Activated T-helper 2 cell treated with anti-CD3 and anti-CD28 coated beads, Interferon-gamma antibody, Interleukin-2, Interleukin-4, amounts not matched to agents 10 μg/mL and 5 μg/mL and 100 μg/mL, durations not matched to agents 14 hours and 24 hours and 36 hours (primary cell): ENCODE measurements at places on chromosomes 2 and 18. TPM values are rescaled to one million over a fixed set of nuclear protein-coding genes. Genes with fewer than 3 reads are reported as not detected.
A peak's percentile ranks its signal among the peaks of the same experiment; 100 is the strongest.

Gene RAB27B
- 0.75 and 0.92 TPM in 2 replicates for total RNA-seq

Gene CYP27C1
- total RNA-seq, result not detected in 2 replicates

Gene FSIP2
- 0.21 and 0.28 TPM in 2 replicates for total RNA-seq

Gene CIDEA
- total RNA-seq, result not detected in 2 replicates

Gene SALL3
- not detected in 2 replicates for total RNA-seq

Gene GULP1
- total RNA-seq, result not detected in 2 replicates

DNA sequence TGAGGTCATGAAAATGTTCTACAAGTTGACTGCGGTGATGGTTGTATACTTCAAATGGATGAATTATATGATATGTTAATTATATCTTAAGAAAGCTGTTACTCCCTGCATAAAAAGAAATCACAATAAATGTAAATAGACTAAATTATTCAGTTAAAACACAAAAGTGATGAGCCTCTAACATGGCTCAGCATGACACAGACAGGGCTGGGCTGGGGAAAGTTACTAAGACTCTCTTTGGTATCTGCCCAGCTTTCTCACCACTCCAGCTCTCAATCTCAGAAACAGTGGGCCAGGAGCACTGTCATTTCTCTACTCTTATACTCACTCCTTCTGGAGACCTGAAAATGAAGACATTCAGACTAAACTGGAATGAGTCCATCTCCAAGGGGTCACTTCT is 3.5 kb downstream of the CYP27C1 start:
- H3K4me3 ChIP-seq, result no peak overlapping the region
- DNase-seq, result no peak
- H3K27me3 ChIP-seq, result peaks cover 62% of the 10 kb centered on the region
- peaks cover 3% of the 10 kb centered on the region for H3K36me3 ChIP-seq
- H3K27ac ChIP-seq, result no peak overlapping the region
- H3K4me1 ChIP-seq, result peaks cover 8% of the 10 kb centered on the region

GRCh38 chr18:78778651-78779050 is 201.0 kb upstream of the SALL3 start:
- no peak overlapping the region for H3K4me3 ChIP-seq
- DNase-seq, result no peak
- no peaks in the 10 kb centered on the region for H3K4me1 ChIP-seq
- no peaks in the 10 kb centered on the region for H3K27me3 ChIP-seq

GRCh38 chr2:201254081-201254730 is 6.1 kb upstream of the CASP8 start:
- peaks cover 74% of the 10 kb centered on the region for H3K4me1 ChIP-seq
- H3K27ac ChIP-seq, result peak overlapping the region; percentile 67
- no peaks in the 10 kb centered on the region for H3K27me3 ChIP-seq
- no peak for DNase-seq

- no peaks in the 10 kb centered on the region for H3K36me3 ChIP-seq
- DNase-seq, result no peak
- no peaks in the 10 kb centered on the region for H3K4me1 ChIP-seq
- H3K4me3 ChIP-seq, result no peak overlapping the region
Measured at GRCh38 chr2:113283704-113284284, 5.1 kb upstream of the PAX8 start.

- no peak for DNase-seq
- H3K27me3 ChIP-seq, result no peaks in the 10 kb centered on the region
- H3K27ac ChIP-seq, result no peak overlapping the region
- H3K4me3 ChIP-seq, result no peak overlapping the region
Measured at GRCh38 chr2:30641765-30642345, 165.4 kb downstream of the CAPN13 start.

GRCh38 chr2:45782986-45783385 is 131.5 kb downstream of the PRKCE start:
- no peaks in the 10 kb centered on the region for H3K36me3 ChIP-seq
- no peak for DNase-seq
- H3K4me1 ChIP-seq, result peaks cover 39% of the 10 kb centered on the region
- no peak overlapping the region for H3K4me3 ChIP-seq
- no peaks in the 10 kb centered on the region for H3K27me3 ChIP-seq
- H3K27ac ChIP-seq, result no peak overlapping the region

GRCh38 chr18:26378701-26379100 is 152.5 kb downstream of the TAF4B start:
- H3K27me3 ChIP-seq, result no peaks in the 10 kb centered on the region
- H3K4me1 ChIP-seq, result no peaks in the 10 kb centered on the region
- H3K36me3 ChIP-seq, result no peaks in the 10 kb centered on the region
- DNase-seq, result no peak
- no peak overlapping the region for H3K27ac ChIP-seq
- H3K4me3 ChIP-seq, result no peak overlapping the region

- peaks cover 33% of the 10 kb centered on the region for H3K27me3 ChIP-seq
- H3K36me3 ChIP-seq, result peaks cover 8% of the 10 kb centered on the region
- DNase-seq, result no peak
- H3K4me3 ChIP-seq, result no peak overlapping the region
- no peak overlapping the region for H3K27ac ChIP-seq
Measured at GRCh38 chr2:230825354-230825753, 39.4 kb upstream of the ITM2C start.

DNA sequence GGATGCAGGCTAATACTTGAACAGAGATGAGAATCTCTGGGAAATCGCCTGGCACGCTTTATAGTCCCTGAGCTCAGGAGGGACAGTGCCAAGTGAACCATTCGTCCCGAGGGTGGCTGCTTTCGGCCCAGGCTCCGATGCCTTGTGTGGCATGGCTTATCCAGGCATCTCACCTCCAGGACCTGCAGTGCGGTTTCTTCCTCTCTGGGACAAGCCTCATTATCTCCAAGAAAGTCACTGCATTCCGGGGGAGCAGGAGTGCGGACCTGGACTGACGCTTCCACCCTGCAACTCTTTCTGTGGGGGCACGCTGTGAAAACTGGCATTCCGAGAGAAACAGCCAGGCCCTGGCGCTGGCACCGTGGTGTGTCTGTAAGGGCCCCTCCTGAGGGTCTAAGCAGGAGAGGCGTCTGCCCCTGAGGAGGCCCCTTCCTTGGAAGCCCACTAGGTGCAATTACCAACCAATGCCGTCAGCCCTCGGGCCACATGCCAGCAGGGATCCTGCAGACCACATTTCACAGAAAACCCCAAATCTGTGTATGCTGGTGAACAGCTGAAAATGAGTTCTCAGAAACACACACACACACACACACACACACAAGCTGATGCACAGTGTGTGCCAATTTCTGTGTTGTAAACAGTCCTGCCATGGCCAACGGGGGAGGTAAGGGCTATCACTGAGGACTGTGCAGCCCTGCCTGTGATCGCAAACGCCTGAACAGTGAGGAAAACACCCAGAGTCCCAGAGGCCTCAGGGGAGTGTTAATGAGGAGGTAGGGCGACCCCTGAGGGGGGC is 351.9 kb upstream of the SALL3 start:
- H3K27me3 ChIP-seq, result peaks cover 6% of the 10 kb centered on the region
- no peaks in the 10 kb centered on the region for H3K4me1 ChIP-seq
- no peak for DNase-seq

DNA sequence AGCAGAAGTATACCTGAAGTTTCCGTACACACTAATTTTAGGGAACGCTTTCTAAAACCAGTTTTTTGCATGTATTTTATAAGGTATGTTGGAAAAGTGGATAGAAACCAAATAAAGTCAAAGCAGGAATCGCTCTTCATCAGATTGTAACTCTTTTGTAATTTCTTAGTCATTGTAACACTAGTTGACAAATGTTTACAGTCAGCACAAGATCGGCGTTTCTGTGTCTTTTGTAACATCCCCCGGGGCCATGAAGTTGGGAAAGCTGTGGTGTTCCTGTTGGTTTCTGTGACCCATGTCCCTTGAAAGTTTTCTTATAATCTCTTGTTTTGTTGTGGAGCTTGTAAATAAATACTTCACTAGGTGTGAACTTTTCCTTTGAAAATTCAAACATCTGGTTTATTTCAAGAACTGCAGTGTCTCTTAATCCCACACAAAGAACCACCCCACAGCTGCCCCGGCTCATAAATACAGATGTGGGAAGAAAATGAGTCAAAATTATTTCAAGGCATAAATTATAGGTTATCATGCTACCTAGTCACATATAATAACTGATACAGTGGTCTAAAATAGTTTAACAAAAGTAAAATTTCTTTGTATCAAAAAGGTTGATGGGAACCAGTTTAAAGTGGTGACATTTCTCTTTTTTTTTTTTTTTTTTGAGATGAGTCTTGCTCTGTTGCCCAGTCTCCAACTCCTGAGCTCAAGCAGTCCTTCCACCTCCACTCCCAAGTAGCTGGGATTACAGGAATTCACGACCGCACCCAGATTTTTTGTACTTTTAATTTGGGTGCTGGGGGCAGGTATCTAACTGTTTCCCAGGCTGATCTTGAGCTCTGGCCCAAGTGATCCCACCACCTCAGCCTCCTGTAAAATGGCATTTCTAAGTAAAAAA is 751 bp upstream of the NMI start:
- peaks cover 35% of the 10 kb centered on the region for H3K4me1 ChIP-seq
- DNase-seq, result no peak
- H3K36me3 ChIP-seq, result peaks cover 27% of the 10 kb centered on the region
- H3K27ac ChIP-seq, result peak overlapping the region; percentile 95
- peak overlapping the region; percentile 88 for H3K4me3 ChIP-seq
- peaks cover 4% of the 10 kb centered on the region for H3K27me3 ChIP-seq

DNA sequence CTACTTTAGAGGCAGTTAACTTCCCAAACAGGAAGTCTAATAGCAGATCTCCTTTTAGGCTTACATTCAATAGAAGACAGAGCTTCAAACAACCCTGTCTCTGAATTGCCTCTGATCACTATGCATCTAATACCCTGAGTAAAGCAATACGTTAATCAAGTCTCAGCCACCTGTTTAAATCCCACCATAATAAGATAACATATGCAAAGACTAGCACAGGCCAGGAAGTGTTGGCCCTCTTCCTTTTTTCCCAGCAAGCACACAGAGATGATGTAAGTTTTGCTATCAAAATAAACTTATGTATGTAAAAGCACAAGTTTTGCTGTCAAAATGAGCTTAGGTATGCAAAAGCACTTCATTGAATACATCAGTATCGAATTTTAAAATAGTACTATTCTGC is 385.5 kb downstream of the RND3 start:
- no peak overlapping the region for H3K4me3 ChIP-seq
- no peaks in the 10 kb centered on the region for H3K27me3 ChIP-seq
- no peak for DNase-seq
- no peak overlapping the region for H3K27ac ChIP-seq

DNA sequence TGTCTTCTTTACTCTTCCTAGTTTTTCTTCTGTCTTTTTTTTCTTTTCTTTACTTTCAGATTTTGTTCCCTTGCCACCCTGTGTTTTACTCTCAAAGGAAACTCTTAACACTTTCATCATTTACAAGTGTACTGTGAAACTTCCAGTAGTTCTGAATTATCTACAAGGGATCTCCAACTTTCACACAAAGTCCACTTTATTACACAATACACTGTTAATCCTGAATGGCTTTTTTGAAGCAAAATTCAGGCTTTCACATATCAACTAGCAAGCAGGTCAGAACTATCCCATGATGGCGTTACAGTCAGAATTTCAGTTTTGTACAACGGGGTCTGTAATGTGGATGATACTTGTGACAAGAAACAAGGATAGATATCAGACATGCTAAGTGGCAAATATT is 34.5 kb downstream of the RMP24 start:
- no peaks in the 10 kb centered on the region for H3K4me1 ChIP-seq
- H3K27ac ChIP-seq, result no peak overlapping the region
- H3K4me3 ChIP-seq, result no peak overlapping the region
- DNase-seq, result no peak
- no peaks in the 10 kb centered on the region for H3K36me3 ChIP-seq
- H3K27me3 ChIP-seq, result no peaks in the 10 kb centered on the region

- no peaks in the 10 kb centered on the region for H3K36me3 ChIP-seq
- no peaks in the 10 kb centered on the region for H3K27me3 ChIP-seq
- H3K4me3 ChIP-seq, result no peak overlapping the region
- no peak overlapping the region for H3K27ac ChIP-seq
- no peak for DNase-seq
Measured at GRCh38 chr18:53698907-53699306, 525.6 kb downstream of the MBD2 start.

GRCh38 chr2:72887032-72887739 is at the start of gene SPR:
SPR (plus strand) TSS chr2:72887408; CDS start chr2:72887433, 25 bp downstream.
- no peaks in the 10 kb centered on the region for H3K36me3 ChIP-seq
- peak within 1 kb of the TSS; percentile 77 for H3K4me3 ChIP-seq
- H3K27ac ChIP-seq, result no peak within 1 kb of the TSS
- peaks cover 24% of the 10 kb centered on the region for H3K27me3 ChIP-seq
- DNase-seq, result peak; percentile 60

DNA sequence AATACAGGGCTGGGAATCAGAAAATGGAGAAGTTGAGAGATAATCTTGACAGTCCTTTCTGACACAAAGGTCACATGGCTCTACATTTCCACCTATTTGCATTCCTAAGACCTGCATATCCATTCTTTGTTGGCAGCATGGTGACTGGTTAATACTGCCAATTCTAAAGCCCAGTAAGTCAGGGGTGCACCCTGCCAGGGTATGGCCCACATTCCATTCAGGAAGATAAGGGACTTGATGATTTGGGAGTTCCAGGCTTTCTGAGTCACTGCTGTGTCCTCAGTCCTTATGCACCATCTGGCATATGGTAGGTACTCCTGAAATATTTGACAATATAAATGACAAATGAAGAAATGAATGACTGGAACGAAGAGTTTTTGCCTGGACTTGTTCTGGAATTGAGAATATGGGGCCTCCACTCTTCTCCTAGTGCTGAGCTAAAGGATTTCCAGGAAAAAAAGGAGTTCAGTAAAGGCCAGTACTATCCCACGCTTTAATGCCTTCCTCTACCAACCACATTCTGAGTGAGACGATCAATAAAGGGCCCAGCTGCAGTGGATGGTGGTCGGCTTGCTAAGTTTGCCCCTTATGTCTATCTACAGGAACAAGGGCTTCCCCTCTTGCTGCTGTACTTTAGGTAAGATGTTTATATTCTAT is 31.7 kb upstream of the EIF2AK3 start:
- peaks cover 6% of the 10 kb centered on the region for H3K27me3 ChIP-seq
- no peak overlapping the region for H3K4me3 ChIP-seq
- H3K36me3 ChIP-seq, result no peaks in the 10 kb centered on the region
- H3K27ac ChIP-seq, result no peak overlapping the region

GRCh38 chr2:128241896-128242295 is 76.8 kb downstream of the HS6ST1 start:
- DNase-seq, result no peak
- H3K4me1 ChIP-seq, result no peaks in the 10 kb centered on the region
- H3K4me3 ChIP-seq, result no peak overlapping the region

DNA sequence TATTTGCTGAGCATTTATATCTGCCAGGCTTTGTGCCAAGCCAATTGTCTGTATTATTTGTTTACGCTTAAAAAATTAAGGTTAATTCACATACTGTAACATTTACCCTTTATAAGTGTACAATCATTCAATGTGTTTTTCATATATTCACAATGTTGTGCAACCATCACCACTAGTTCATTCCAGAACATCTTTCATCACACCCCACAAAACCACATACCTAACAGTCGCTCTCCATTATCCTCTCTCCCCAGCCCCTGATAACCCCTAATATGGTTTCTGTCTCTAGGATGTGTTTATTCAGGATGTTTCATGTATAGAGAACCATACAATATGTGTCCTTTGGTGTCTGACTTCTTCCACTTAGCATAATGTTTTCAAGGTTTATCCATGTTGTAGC is 234.1 kb downstream of the INSIG2 start:
- H3K4me3 ChIP-seq, result no peak overlapping the region
- H3K27ac ChIP-seq, result no peak overlapping the region
- no peak for DNase-seq
- H3K36me3 ChIP-seq, result no peaks in the 10 kb centered on the region
- H3K27me3 ChIP-seq, result peaks cover 16% of the 10 kb centered on the region

GRCh38 chr2:175175896-175176295 is 5.6 kb downstream of the ATP5MC3 start:
- H3K4me1 ChIP-seq, result peaks cover 40% of the 10 kb centered on the region
- H3K27ac ChIP-seq, result peak overlapping the region; percentile 33
- no peak overlapping the region for H3K4me3 ChIP-seq
- peaks cover 83% of the 10 kb centered on the region for H3K36me3 ChIP-seq
- no peak for DNase-seq

GRCh38 chr18:9685615-9685890 is 22.5 kb upstream of the RAB31 start:
- H3K36me3 ChIP-seq, result no peaks in the 10 kb centered on the region
- peaks cover 29% of the 10 kb centered on the region for H3K27me3 ChIP-seq
- no peak overlapping the region for H3K4me3 ChIP-seq
- H3K4me1 ChIP-seq, result peaks cover 10% of the 10 kb centered on the region
